Tibial nerve (tissue), 4 donors: ENCODE measurements at places on chromosomes 3 and 15. TPM values are rescaled to one million over a fixed set of nuclear protein-coding genes. Genes with fewer than 3 reads are reported as not detected.

DNA sequence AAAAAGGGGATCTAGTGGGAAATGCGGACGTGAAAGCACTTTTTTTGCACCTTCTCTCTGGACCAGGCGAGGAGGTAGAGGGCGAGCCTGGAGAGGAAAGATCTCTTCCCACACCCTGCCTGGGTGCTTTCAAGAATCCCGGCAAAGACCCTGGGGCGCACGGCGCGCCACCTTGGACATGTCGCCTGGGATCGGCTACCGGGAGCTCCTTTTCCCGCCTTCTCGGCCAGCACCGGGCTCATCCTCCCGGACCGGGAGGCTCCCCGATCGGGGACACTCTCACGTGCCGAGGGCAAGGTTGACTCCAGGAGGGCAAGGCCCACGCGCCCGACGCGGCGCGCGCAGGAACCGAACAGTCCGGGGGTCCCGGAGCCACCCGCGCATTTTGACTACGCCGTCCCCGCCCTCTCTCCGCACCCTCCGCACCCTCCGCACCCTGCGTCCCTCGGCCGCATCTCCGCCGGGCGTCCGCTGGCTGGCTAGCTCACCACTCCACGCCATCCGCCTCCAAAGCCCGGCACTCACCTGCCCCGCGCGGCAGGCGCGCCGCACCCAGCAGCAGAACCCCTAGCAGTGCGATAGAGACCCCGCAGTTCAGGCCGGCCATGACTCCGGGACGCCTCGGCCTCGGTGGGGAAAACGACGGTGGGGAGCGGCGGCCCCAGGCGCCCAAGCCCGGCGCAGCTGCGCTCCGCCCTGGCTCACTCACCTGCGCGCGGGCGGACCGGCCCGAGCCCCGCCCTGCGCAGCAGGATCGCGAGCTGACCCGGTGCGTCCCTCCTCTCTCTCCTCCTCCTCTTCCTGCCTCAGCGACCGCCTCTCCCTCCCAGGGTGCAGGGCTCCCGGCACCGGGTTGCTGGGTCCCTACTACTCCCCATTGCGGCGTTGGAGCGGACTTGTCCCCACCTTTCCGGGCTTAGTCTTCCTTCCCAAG, at the start of gene CDCP1:
TSS of gene CDCP1 (minus strand) at position 698 of the 934 bp plus-strand sequence. CDS start at position 607, 91 bp downstream.
- DNase-seq, result no peak

DNA sequence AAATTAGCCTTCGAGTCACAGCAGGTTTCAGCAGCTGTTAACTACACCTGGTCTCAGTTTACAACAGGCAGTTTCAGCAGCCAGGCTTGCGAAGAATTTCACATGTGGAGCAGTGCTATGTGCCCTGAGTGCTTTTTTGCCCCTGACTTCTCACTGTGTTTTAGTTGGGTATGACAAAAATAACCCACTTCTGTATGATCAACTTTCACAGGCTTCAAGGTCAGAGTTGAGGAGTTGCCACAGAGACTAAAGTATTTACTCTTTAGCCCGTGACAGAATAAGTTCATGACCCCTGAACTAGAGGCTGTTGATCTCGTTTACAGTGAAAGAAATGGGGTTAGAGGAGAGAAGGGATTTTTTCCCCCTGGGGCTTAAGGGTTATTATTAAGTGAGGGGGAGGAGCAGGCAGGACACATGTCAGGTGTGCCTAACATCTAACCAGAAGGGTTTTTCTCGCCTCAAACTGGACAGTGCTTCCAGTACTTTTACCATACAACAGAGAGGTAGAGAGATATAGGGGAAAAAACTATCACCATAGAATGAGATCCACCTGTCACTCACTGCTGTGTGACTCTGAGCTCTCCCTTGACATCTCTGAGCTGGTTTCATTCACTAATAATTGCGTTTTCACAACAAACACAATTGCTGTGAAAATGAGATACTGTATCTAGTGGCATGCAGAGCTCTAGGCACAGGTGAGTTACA, 14.0 kb upstream of the TOPBP1 start:
- no peak for DNase-seq

DNA sequence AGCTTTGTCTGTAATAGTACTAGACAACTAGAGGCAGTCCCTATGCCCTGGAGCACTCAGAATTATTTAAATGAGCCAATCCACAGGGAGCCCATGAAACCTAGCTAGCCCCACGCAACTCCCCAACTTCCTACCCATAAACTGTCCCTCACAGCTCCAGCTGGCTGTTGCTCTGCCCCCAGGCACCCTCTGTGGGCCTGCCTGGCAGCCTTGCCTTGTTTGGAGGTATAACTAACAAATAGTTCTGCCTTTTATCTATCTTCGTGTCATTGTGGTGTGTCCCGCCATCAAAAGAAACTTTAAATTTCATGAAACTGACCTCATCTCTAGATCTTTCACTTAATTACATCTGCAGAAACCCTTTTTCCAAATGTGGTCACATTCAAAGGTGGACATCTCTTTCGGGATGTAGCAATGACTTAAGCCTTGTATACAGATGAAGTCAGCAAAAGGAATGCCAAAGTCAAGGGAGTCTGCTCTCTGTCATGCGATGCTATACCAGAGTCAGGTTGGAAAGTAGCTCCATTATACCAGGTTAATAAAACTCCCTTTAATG, 1.8 kb upstream of the RTP3 start:
- DNase-seq, result no peak

DNA sequence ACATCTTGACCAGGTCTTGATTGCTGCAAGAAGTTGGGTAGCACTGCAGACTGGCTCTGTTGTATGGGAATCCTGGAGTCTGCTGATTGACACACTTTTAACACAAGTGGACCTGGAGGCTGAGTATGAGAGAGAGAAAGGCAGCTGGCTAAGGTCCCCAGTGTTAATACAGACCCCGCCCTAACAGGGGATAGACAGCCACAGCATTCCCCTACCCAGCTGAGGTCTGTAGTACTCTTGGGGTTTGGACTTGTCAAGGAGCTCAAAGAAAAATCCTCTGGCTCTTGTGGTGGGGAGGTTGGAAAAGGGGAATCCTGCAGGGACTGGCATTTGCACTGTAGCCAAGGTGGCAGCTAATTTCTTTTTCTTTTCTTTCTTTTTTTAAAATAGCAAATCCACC, 192.7 kb downstream of the ZNF621 start:
- DNase-seq, result no peak

DNA sequence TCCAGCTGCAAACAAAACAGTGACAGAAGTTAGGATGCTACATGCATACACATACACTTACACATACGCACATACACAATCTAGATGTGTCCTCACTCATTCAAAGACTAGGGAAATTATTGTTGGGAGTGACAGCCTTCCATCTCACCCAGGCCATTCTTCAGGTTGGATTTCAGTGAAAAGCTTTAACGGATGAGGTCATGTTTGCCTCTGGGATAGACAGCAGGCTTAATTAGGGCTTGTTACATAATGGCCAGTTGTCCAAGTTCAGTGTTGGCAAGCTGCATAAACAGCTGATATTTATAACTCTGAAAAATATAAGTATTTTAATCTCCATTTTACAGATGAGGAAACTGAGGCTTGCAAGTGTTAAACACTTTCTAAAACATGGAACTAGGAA, 35.8 kb upstream of the PLOD2 start:
- no peak for DNase-seq

The RTP3 gene
- total RNA-seq, result not detected

The LRRIQ4 gene
- not detected for total RNA-seq

The SPINT1 gene
- total RNA-seq, result 2.9 TPM
